ENCODE measurements at places on chromosomes 2 and 18.

DNA sequence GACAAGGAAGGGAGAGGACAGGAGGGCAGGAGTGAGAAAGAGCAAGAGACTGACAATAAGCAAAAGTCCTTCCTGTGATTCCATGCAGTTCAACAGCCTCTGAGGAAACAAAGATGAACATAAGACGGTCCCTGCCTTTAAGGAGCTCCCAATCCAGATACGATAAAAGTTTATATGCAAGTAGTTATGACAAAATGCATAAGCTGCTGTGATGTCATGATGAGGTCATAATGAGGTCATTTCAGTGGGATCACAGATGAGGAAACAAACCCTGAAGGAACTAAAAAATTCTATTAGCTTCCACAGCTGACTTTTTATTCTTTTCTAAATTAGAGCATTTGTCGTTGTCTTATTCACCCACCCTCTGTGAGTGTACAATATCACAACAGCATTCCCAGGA, 458.5 kb upstream of the ACVR2A start:
- no peak for DNase-seq

DNA sequence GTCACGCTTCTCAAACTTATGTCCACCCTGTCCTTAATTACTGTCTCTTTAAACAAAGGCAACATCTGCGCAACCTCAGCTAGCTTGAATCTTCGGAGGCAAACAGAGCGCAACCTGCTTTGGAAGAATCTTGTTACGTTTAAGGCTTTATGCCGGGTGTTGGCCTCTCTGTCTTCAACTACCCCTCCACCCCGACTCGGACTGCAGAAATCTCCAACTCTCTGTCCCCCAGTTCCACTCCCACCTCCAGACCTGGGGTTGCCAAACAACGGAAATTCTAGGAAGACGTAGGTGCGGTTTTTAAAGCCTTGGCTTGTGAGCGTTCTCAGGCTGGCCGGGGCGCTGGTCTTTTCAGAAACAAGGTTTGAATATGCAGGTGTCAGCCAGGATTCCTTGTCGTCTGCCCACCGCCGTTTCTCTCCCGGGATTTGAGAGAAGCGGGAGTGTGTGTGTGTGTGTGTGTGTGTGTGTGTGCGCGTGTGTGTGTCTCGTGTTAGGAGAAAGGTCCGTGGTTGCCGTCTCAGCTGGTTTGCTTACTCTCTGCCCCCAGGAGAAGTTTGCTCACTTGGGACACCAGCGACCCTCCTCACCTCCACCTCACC, 1.1 kb upstream of the ONECUT2 start:
- no peak for DNase-seq

- no peak for DNase-seq
These were observed 125.3 kb upstream of the APCDD1 start for GRCh38 chr18:10329101-10329500.

GRCh38 chr2:216936954-216937357, 77.1 kb upstream of the TNP1 start:
- DNase-seq = no peak

- DNase-seq = no peak
These were observed 94.2 kb downstream of the PTPN4 start for GRCh38 chr2:119853777-119854399.

GRCh38 chr18:30094556-30094955, 948.0 kb downstream of the DSC3 start:
- no peak for DNase-seq

- no peak for DNase-seq
These were observed 21.7 kb downstream of the TNP1 start for GRCh38 chr2:216838151-216838550.

DNA sequence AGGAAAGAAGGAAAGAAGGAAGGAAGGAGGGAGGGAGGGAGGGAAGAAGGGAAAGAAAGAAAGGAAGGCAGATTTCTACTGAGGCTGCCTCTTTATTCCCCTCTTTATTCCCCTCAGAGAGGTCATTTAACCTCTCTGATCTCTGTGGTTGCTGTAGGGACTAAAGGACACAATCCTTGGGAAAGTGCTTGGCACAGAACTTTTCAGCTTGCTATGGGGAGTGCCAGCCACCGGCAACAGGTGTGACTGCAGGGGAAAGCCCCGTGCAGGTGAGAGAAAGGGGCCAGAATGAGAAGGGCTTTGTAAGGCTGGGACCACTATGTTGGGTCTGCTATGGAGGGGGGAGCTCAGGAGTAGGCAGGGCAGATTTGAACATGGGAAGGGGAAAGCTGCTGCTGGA, 27.7 kb upstream of the STEAP3 start:
- no peak for DNase-seq

DNA sequence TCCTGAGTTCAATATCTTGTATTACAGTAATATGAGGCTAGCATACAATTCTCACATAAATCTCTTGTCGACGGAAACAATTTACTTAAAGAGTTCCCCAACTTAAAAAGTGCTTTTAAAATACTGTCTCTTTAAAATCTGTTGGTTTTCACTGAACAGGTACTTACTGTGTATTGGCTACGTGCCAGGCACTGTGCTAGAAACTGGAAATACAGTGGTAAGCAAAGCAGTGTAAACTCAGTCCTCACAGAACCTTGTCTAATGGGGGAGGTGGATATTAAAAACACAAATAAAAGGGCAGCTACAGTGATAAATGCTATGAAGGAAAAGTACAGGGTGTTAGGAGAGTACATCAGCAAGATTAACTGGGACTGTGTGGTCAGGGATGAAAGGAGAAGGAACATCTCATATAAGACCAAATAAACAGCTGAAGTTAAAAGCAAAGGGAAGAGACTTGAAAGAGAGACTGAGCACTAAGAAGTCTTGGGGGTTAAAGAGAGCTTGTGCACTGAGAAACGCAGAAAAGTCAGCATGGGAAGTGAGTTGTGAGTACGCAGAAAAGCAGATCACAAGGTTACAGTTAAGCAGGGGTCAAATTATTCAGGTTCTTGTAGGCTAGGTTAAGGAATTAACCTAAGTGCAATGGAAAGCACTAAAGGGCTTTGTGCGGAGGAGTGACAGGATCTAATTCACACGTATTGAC, 52.5 kb downstream of the USP40 start:
- DNase-seq = no peak

- no peak for DNase-seq
These were observed 306.8 kb upstream of the SKOR2 start for GRCh38 chr18:47558110-47558750.

GRCh38 chr2:44674473-44675284, 266.8 kb upstream of the SIX3 start:
- DNase-seq = no peak

DNA sequence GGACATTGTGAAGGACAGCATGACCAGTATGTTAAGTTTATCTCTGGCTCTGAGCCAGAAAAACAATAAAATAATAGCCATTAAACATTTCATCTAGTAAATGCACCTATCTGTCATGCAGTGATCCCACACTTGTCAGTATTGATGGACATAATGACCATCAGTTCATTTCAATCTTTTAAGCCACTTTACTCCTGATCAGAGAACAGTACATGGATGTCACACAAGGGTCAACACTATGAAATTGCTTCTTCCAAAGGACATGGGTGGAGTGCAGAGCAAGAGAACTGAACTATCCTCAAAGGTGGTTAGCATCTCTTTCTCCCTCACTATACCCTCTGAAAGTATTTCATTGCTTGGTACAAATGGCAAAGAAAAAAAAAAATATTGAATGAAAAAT, 816.0 kb upstream of the GYPC start:
- DNase-seq = no peak

DNA sequence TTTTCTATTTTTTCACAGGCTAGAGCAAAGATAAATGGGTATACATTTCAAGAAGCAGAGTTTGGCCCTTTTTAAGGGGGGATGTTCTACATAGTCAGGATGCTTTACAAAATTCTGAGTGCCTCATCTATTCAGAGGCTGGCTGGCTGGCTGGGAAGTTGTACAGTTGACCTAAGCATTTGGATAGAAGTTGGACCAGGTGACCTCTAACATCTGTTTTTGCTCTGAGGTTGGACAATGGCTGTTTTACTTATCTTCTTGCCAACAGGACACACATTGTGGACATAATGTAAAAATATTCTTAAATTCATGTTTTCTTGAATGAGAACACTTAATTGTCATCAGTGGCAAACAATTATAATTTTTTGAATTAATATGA, 205.4 kb downstream of the PTPRM start:
- DNase-seq = no peak

DNA sequence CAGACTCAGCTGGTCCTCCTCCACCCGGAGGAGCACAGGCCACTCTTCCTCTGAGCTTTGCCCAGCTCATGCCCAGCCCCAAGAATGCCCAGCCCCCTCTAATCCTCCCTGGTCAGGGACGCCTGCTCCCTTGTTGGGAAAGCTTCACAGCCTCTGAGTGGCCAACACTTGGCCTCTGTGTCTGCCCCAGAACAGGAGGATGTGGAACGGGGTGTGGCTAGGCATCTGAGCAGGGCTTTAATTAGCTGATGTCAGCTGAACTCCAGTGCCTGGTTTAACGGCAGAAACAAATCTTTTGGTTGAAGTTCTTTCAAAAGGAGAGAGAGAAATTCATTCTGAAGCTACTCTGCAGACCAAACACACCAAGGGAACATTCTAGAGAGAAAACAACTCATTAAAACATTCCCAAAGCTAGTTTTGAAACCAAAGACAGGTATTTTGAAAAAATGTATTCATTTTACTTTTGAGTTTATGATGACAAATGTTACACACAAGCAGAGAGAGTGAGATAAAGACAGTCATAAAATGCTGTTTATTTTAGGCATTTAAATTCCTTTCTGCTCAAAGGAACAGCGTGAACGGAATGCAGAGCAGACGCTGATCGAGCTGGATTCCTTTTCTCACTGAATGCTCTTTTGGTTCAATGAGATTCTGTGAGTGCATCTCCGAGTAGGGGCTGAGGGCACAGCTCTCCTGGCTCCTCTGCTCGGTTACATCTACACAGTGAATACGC, 63.8 kb downstream of the RTP5 start:
- DNase-seq = no peak

DNA sequence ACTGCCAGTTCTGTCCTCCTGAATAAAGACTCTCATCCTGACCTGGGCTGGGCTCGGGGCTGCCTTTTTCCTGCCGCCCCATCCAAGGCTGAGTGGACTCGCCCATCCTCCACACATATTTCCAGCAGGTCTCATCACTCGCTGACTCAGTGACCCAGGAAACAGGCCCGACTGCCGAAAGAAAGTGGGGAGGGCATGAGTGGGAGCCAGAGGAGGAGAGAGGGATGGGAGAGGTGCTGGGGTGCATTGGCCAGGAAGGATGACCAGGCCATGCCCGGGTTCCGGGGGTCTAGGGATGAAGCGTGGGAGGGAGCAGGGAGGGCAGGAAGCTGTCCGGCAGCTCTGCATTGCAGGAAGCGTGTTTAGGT, 66.7 kb downstream of the TWIST2 start:
- DNase-seq = no peak

DNA sequence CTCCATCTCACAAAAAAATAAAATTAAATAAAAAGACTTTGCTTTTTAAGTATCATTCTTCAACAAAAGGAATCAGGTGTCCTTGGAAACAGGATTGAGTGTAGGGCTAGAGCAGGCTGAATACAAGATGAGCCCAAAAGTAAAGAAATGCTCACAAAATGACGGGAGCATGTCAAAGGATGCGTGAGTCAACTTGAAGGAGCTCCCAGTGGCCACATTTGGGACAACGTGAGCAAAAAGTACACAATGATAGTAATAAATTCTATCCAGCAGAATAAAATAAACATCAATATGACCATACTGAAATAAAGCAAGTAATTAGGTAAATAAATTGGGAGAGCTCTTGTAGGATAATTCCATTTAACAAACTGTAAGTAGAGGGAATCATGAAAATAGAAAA, 220.7 kb downstream of the PHLPP1 start:
- no peak for DNase-seq

DNA sequence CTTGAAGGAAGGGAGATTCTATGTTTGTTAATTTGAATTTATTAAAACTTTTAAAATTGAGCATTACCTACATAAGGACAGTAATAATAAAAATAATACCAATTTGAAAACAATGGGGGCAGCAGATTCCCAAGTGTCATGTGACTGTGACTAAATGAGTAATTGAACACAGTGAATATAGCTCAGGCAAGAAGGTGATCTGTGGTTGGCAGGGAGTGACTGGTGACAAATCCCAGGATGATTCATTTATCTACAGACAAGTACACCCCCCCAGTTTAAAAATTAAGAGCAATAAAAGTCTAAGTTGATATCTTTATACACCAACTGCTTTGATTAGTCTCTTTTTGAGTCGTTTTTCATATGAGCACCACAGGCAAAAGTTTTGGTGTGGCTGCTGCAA, 299.5 kb downstream of the ARHGAP15 start:
- DNase-seq = no peak

DNA sequence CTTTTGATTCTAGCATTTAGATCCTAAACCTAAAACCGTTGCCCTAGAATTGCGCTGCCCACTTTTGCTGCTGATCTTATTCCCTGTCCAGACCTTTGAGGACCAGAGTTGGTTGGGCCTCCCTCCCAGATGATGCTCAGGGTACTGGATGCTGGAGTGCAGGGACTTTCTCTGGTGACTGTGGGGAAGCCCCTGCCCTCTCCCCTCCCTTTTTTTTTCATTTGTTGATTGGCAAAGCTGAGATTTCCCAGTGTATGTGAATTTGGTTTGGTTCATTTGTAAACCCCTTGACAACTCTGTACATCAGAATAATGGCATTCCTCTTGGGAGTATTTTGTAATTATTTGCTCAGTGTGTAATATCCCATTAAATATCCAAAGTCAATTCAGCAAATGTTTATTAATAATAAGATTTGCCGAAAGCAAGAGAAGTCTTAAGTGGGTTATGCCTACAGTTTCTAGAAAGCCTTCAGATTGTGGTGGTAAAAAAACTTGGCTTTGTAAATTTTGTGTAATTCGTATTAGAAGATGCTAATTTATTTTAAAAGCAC, 28.3 kb downstream of the RAB31 start:
- DNase-seq = no peak

Data from activated naive CD4-positive, alpha-beta T cell (primary cell).